Heart left ventricle (tissue), 16 donors: ENCODE measurements at places on chromosomes 2 and 18. TPM values are rescaled to one million over a fixed set of nuclear protein-coding genes. Genes with fewer than 3 reads are reported as not detected.

BOLL gene
- not detected for total RNA-seq

NOSTRIN gene
- 19.1 TPM for total RNA-seq

OXER1 gene
- 0.28 TPM for total RNA-seq

SLC5A7 gene
- 0.10 TPM for total RNA-seq

SULT1C2 gene
- 0.44 TPM for total RNA-seq

GRCh38 chr2:190655113-190655512, 6.2 kb downstream of the NAB1 start:
- DNase-seq, result no peak

GRCh38 chr2:135528006-135528405, 3.0 kb downstream of the ZRANB3 start:
- DNase-seq, result no peak
